ENCODE measurements at places on chromosomes 1 and 21.

DNA sequence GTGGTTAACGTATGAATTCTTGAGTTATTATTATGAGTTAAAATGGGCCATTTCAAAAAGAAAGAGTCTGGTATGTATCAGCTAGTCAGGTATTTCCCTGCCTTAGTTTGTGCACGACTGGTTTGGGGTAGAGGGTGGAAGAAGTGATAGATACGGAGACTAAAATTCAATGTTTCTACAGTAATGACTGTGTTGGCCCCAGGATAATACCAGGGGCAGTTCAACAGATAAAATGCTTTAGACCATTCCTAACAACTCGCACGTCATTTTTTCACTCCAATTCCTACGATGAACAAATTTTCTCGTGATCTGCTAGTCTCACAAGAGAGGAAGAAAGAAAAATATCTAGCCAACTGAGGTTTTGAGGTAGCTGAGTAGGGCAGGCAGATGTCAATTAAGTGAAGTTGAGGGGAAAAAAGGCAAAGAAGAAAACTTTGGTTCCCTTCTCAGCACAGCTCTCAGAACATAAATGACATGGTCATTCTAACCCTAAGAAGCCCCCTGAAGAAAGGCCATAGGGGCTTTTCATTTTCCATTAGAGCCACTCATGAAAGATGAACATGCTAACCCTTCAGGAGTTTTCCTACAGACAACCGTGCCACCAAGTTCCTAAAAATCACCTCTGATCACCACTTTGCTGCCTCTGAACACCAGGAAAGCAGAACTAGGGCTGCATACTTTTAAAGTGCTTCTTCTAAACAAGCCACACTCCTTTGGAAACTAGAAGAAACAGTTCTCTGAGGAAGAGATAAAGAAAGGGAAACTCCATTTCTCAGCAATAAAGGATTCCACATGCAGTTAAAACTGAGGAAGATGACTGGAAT is 5.6 kb downstream of the MCOLN2 start:
- no peak for DNase-seq

GRCh38 chr1:7726623-7727022 is 44.5 kb upstream of the VAMP3 start:
- DNase-seq, result no peak

DNA sequence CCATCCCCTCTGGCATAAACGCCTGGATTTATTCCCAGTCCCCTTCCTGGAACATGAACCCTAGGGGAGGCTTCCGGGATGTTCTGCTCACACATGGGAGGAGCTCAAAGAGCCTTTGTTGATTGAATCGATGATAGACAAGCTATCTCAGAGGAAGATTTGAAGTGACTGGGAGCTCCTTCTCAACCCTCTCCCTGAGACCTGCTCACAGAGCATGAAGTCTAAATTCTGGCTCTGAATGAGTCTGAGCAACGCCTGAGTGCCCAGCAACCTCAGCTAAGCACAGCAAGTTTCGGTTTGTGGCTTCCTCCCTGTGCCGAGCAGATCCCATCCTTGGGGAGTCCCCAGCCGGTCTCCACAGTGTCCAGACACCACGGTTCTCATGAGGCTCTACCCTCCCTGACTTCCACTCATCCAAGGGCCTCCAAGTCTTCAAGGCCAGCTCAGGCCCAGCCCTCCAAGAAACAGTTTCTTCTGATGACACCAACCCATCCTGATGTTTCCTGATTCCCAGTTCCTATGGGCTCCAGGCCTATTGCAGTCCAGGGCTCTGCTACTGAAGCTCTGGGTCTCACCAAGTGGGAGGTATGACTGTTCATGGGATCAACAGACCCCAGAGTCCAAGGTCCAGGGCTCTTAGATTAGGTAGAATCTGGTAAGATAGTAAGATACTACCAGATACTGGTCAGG is 190.8 kb downstream of the DYRK1A start:
- no peak for DNase-seq

GRCh38 chr1:55250399-55251075 is 35.4 kb upstream of the USP24 start:
- DNase-seq, result no peak

DNA sequence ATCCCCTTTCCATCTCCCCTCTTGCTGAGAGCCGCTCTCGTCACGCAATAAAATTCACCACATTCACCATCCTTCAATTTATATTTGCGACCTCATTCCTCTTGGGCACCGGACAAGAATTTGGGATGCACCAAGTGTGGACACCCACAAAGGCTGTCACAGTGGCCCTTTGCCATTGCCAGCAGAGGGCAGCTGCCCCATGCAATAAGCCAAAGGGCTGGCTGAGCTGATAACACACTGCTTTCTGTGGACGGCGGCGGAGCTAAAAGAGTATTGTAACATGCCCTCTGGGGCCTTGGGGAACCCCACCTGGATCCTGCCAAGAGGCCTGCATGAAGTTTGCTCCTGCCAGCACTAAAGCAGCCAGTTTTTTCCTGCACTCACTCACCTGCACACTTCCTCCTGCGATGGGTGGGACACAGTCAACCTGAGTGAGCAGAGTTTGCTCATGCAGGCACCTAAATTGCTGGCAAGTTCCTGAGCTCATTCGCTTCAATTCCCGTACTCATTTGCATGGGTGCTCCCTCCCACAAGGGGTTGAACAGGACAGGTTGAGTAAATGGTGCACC is 792.3 kb upstream of the ADAMTS5 start:
- DNase-seq, result no peak
